ENCODE measurements at places on chromosomes 16 and 17.

GRCh38 chr17:81030741-81031565 lies 4.0 kb upstream of the BAIAP2 start:
- peak; percentile 84 for DNase-seq

DNA sequence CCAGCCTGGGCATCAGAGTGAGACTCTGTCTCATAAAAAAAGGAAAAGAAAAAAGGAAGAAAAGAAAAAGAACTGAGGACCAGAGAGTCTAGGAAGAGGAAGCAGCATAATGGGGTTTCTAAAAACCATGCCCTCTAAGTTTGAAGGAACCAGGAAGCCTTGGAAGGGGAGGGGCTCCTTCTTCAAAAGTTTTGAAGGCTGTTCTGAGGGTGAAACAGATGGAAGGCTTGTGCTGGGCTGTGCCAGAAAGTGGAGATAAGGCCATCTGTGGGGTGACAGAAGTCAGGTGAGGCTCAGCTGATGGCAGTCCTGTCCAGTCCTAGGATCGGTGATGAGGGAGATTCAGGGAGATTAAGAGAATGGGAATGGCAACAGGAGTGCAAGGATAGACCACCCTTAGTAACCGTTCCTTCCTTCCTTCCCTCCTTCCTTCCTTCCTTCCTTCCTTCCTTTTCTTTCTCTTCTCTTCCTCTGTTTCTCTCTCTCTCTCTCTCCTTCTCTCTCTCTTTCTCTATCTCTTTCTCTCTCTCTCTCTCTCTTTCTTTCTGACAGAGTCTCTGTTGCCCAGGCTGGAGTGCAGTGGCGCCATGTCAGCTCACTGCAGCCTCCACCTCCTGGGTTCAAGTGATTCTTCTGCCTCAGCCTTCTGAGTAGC lies 182.6 kb downstream of the NTN1 start:
- DNase-seq = no peak

GRCh38 chr17:41710472-41711090 lies 1.6 kb upstream of the GAST start:
- DNase-seq = no peak

DNA sequence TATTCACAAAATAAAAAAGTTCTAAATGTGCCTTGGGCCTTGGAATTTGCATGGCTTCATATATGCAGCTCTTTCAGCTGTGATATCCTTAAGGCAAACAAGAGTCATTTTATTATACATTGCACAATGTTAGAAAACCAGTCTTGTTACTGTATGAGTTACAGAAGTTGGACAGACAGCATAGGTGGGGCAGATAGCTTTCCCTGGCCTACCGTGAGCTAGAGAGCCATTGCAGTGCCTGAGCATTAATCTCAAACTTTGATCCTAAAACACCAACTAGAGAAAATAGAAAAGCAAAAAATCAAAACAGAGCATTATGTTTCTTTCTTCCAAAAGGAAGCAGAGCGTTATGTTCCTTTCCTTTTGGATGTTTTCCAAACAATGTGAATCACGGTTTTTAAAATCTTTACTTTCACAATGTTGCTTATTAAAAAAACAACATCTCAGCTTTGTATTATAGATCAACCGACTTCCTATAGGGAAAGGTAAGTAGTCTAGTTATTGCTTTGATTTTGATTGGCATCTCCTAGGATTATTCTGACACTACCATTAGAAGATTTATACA lies 32.2 kb downstream of the ARHGAP44 start:
- no peak for DNase-seq

DNA sequence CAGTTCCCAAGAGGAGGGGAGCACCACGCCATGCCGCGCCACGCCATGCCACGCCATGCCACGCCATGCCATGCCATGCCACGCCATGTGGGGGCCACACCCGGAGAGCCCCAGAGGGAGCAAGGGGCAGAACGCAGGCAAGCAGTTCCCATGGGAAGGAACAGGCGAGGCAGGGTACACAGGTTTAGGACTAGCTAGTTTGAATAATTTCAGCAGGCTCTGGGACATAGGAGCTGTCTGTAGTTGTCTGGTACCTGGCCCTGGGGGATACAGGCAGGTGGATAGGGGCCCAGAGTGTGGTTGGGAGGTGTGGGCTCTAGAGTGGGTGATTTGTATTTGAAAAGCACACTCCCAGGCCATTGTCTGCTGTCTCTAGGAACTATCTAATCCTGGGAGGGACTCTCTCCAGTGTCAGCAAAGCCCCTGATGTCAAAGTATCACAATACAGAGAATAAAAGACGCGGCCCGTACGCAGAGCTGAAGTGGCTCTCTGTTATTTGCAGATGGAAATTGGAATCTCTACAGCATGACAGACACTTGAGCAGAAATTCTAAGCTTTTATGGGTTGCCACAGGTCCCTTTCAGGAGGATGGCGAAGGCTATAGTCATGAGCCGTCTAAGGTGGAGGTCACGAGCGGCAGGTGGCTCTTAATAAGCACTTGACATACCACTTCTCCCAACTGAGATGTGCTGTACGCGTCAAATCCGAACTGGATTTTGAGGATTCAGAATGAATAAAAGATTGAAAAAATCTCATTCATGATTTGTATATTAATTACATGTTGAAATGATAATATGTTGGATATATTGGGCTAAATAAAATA lies 220.8 kb upstream of the TNRC6C start:
- peak; percentile 94 for DNase-seq

GRCh38 chr17:3032258-3033247 lies 30.9 kb downstream of the OR1D5 start:
- no peak for DNase-seq

- no peak for DNase-seq
Observed at GRCh38 chr17:68694791-68695485, 93.8 kb upstream of the FAM20A start.

DNA sequence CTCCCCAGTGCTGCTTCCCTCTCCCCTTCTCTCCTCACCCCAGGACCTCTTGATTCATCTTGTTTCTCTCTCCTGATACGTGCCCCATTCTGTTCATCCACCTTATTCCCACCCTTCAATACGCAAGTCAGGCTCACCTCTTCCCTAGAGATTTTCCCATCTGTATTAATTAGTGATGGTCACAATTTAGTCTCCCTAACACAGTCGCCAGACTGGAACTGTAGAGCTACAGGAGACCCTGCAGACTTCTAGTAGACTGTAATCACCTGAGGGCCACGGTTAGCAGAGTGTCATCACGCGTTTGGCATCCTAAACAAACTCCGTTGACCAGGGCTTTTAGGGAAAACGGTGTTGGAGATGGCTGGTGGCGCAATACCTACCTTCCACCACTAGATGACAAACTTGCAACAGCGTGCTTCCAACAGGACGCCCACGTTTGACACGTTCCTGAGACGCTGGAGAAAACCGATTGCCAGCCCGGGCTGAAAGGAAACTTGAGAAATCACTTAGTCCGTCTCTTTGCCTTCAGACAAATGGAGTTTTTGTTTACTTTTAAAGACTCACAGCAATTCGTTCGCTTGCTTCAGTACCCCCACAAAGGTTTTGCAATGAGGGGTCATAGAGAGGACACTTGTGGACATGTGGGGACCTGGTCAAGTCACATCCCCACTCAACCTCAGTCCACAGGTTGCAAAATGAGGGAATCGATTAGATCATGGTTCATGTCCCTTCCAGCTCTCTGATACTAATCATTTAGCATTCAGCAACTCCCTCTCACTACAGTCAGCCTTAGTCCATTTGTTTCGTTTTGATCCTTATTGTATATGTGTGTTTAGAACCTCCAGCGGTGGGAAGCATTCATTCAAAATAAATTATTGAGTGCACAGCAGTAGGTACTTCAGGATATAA lies 20.6 kb downstream of the MYL4 start:
- DNase-seq = peak; percentile 64

- DNase-seq = peak; percentile 97
Observed at GRCh38 chr17:58822148-58823050, 66.7 kb downstream of the PPM1E start.

DNA sequence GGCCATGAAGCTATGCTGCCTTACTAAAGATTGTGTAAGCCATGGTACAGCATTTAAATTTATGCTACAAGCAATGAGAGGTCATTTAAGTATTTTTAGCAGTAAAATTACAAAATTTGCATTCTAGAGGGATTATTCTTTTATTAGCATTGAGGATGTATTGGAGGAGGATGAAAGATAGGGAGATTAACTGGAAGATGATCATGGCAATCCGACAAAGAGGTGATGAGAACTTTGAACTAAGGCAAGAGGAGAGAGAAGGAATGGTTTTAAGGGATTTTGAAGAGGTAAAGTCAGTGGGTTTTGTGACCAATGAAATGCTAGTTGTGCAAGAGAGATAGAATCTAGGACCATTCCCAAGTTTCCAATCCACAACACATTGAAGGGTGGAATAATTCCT lies 129.9 kb downstream of the SNX11 start:
- no peak for DNase-seq

- no peak for DNase-seq
Observed at GRCh38 chr17:40293363-40293762, 5.7 kb downstream of the CDC6 start.

GRCh38 chr17:43328650-43329049 lies 70.1 kb upstream of the ARL4D start:
- no peak for DNase-seq

- DNase-seq = no peak
Observed at GRCh38 chr16:24966031-24966430, 49.1 kb downstream of the ARHGAP17 start.

DNA sequence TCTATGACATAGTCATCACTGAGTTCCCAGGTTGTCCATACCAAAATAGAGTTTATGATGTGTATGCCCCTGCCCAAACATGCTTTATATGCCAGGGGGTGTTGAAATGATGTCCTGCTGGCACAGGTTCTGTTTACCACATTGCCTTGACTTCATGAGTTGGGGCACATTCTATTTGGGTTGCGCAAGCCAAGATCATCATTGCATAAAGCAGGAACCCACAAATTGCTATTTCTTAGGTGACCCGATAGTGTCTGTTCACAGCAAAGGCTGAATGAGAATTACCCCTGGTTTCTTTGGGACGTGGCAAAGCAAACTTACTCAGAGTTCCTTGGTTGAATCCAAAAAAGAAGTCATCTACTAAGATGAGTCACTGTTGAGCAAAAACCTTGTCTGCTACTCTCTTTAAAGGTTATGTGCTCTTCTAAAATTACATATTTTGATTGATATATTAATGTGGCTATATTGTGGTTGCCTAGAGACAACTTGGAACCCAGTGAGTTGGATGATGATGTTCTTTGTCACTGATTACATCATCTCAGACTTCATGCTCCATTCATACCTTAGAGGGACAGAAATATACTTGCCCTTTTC lies 912.6 kb upstream of the SOX9 start:
- no peak for DNase-seq

DNA sequence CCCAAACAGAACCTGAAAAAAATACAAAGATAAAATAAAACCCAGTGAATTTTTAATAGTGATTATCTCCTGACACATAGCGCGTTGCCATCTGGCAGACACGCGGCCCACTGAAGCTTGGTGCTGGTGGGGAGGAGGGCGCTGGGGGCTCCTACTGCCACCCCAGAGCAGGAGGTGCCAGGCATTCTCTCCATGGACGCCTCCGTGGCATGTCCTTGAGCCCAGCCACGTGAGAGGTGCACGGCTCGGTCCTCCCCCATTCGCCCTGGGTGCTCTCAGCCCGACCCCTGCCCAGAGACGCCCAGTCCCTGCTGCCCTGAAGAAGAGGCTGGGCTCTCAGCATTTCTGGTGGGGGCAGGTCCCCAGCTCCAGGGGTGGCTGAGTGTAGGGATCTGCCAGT lies 142.2 kb upstream of the GSE1 start:
- DNase-seq = no peak

- no peak for DNase-seq
Observed at GRCh38 chr17:6108987-6109386, 38.8 kb downstream of the WSCD1 start.

- DNase-seq = no peak
Observed at GRCh38 chr16:49534901-49535610, 161.5 kb downstream of the C16orf78 start.

GRCh38 chr17:56793531-56793930 lies 40.2 kb downstream of the C17orf67 start:
- DNase-seq = no peak

GRCh38 chr17:4738136-4739121 lies 1.2 kb upstream of the ZMYND15 start:
- DNase-seq = no peak

DNA sequence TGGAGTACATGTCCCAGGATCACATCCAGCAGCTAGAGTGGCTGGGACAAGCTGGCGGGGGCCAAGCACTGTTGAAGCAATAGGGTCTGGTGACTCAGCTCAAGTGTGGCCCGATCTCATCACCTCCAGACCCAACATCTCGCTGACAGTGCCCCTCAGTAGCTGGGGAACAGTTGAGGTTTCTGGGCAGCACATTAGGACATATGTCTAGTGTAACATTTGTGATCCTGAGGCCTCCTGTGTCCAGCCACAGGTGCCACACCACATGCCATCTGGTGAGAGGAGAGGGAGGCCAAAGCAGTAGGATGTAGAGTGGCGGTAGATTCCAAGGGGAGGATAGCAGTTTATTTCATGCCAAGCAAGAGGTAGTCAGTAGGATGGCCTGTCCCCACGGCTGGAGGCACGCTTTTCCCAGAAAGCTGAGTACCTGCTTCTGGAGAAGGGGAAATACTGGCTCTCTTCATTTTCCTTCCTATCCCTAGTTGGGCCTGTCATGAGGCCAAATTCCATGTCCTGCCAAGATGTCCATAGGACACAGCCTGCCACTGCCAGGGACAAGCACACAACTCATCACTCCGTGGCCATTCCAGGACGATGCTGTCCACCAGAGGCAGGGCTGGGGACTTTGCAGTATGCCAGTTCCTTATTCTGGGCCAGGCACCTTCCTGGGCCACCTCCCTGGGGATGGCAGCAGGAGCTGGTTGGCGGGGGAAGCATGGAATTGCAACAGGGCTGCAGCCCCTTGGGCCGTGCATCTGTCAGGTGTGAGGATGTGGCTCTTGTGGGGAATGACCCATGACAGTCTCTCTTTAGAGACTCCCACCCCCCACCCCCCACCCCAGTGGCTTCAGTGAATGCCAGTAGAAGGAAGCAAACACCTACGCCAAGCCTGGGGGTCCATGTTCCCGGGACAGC lies 24.0 kb downstream of the GGA3 start:
- DNase-seq = no peak

DNA sequence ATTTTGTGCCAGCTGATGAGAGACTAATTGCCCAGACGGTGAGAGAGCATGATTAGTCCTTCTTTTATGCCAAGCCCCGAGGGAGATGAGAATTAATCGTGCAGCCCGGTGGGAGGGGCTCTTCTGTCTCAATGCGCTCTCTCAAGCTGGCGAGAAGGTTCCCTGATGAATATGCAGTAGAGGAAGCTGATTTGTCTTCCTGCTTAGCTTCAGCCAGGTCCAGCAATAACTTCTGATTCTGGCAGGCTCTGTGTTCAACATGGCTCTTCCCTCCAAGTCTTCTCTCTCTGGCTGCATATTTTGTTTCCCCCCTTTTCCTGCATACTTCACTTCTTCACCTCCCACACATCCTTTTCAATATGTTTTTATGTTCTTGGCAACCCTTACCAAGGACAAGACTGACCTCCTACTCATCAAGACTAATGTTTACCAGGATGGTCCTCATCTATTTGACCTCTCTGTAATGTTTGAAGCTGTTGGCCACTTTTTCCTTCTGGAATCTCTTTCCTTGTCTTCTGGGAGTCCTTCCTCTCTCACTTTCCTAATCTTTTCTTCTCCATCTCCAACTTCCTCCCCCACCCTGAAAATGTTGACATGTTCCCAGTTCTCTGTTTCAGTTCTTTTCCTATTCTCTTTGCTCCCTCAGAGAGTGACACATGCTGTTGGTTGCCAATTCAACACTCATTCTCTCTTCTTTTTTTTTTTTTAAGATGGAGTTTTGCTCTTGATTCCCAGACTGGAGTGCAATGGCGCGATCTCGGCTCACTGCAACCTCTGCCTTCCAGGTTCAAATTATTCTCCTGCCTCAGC lies 33.1 kb downstream of the ARL4D start:
- peak; percentile 88 for DNase-seq
